ENCODE measurements at places on chromosomes 6 and 20.

GRCh38 chr6:141261672-141262060, 871.1 kb upstream of the GJE1 start:
- DNase-seq, result no peak

DNA sequence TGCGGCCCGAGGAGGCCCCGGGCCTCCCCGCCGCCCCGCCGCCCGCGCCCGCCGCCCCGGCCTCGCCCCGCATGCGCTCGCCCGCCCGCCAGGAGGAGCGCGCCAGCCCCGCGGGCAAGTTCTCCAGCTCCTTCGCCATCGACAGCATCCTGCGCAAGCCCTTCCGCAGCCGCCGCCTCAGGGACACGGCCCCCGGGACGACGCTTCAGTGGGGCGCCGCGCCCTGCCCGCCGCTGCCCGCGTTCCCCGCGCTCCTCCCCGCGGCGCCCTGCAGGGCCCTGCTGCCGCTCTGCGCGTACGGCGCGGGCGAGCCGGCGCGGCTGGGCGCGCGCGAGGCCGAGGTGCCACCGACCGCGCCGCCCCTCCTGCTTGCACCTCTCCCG, 1.5 kb downstream of the FOXQ1 start:
- no peak for DNase-seq

- DNase-seq, result no peak
Observed at GRCh38 chr20:37898233-37899104, 4.5 kb upstream of the VSTM2L start.

- no peak for DNase-seq
Observed at GRCh38 chr6:94300424-94301144, 881.2 kb upstream of the EPHA7 start.

GRCh38 chr6:115271434-115271833, 789.3 kb downstream of the FRK start:
- no peak for DNase-seq

DNA sequence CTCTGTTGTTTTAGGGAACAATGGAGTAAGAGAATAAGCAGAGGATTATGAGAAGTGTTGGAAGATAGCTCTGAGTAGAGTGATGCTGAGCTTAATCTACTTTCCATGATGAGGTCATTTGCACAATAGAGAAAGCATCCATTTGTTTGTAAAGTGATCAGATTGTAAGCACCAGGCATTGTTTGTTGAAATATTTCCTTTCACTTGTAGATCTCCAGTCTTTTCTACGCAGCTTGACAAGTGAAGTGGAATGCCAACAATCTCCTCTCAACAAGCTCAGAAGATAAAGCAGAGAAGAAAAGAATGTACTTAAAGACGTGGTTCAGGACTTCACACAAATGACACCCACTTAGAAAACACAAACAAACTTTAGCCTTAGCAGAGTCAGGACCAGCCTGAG, 80.1 kb upstream of the MARCKS start:
- no peak for DNase-seq

- DNase-seq, result no peak
Observed at GRCh38 chr6:352896-353470, 38.6 kb upstream of the IRF4 start.
